Progenitor cell of endocrine pancreas (in vitro differentiated cells): ENCODE measurements at places on chromosomes 6 and 20. TPM values are rescaled to one million over a fixed set of nuclear protein-coding genes. Genes with fewer than 3 reads are reported as not detected.

Gene ARMH2
- total RNA-seq, result not detected in 2 replicates

Gene HLA-DOA
- total RNA-seq, result 4.1 and 5.6 TPM in 2 replicates

Gene RAB44
- total RNA-seq, result not detected in 2 replicates

Gene AGER
- total RNA-seq, result 28.5 and 29.9 TPM in 2 replicates

Gene SPEF1
- total RNA-seq, result 1.7 and 1.9 TPM in 2 replicates

DNA sequence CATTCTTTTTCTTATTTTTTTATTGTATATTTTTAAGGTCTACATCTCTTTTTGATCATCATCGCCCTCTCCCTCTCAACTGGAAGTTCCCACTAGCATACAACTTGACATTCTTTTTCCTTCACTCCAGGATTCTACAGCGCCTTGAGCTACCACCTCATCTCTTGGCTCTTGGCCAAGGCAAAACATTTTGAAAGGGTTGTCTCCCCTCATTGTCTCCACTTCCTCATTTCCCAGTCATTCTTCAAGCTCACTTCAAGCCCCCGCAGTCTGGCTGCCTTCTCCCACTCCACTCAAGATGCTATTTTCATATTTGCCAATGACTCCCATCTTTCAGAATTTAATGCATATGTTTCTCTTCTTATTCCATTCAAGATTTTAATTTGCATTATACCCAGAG lies 63.0 kb downstream of the OPN5 start:
- H3K27ac ChIP-seq, result no peak overlapping the region
- no peak for DNase-seq
- H3K4me3 ChIP-seq, result no peak overlapping the region
- no peaks in the 10 kb centered on the region for H3K4me1 ChIP-seq
- no peaks in the 10 kb centered on the region for H3K27me3 ChIP-seq
- H3K36me3 ChIP-seq, result no peaks in the 10 kb centered on the region

DNA sequence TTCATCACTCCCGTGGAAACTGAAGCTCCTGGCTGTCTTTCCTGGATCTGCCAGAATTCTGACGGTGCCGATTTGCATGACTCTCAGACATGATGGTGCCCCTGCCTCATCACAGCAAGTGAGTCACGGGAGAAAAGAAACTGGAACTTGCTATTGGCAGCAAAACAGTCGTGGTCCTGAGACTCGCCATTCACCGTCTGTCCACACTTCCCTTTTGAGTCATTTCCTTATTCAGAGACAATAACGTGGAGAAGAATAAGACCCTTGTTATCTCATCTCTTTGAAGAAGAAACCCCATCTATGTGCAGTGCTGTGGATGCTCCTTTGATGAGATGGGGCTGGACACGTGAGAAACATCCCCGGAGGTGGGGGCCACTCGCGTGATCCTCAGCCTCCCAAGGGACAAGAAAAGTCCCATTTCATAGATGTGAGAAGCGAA lies 4.2 kb downstream of the GPR31 start:
- H3K4me3 ChIP-seq, result no peak overlapping the region
- no peaks in the 10 kb centered on the region for H3K36me3 ChIP-seq
- no peak overlapping the region for H3K27ac ChIP-seq
- no peaks in the 10 kb centered on the region for H3K4me1 ChIP-seq
- DNase-seq, result no peak
- peaks cover 16% of the 10 kb centered on the region for H3K27me3 ChIP-seq

DNA sequence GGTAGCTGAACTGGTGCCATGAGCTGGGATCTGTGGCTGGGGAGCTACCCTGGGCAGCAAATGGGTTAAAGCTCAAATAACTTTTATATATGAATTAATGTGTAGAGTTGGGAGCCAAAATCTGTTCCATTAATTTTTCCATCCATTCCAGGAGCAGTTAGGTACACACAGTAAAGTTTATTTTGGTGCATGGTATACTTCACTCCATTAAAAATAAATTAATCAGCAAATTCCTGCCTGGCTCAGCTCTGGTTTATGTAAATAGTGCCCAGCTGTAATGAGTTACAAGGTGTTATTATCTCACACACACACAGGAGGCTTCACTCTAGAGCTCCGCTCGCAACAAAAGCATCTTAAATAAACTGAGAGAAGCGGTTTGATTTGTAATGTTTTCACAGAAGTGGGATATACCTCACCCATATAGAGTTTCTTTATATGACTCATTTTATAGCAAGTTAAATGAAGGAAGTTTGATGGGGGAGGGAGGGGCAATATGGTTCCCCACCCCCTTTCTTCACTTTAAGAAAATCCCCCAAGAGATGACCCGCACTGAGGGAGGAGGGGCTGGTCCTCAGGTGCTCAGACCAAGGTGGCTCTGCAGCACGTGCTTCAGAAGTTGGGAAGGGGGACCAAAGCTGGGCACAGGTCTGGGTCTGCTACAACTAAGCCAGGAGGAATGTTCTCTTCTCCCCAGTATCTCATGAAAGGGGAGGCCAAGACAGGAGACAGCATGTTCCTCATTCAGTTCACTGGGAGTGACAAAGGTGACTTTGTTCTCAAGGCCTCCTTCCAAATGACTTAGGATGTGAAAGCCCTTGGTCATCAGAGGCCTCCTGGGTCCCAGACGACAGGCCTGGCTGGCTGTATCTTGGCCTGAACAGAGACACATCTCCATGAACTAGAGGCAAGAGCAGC lies 10.5 kb upstream of the FAM83C start:
- peaks cover 13% of the 10 kb centered on the region for H3K27me3 ChIP-seq
- H3K4me3 ChIP-seq, result no peak overlapping the region
- no peaks in the 10 kb centered on the region for H3K36me3 ChIP-seq
- H3K27ac ChIP-seq, result peak overlapping the region; percentile 29
- peaks cover 17% of the 10 kb centered on the region for H3K4me1 ChIP-seq

GRCh38 chr20:57315083-57315975 lies 14.3 kb upstream of the SPO11 start:
- DNase-seq, result no peak
- no peak overlapping the region for H3K27ac ChIP-seq
- H3K36me3 ChIP-seq, result no peaks in the 10 kb centered on the region
- peaks cover 20% of the 10 kb centered on the region for H3K27me3 ChIP-seq
- no peaks in the 10 kb centered on the region for H3K4me1 ChIP-seq

DNA sequence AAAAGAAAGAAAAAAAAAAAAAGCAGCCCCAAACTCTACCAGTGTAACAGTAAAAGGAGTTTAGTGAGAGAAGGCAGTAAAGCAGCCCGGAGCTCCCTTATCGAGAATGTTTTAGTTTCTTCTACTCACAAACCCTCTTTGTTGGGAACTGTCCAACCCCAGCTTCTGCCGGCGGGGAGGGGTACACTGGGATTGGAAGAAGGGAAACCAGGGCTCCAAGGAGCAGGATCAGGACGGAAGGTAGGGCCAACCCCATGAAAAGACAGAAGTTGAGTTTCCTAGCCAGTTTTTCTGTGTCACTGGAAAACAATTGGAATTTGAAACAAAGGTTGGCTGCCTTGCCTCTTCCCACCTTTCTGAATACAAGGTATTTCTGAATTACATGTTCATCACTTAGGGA lies 66.0 kb downstream of the KIZ start:
- H3K4me3 ChIP-seq, result no peak overlapping the region
- peak overlapping the region; percentile 88 for H3K27ac ChIP-seq
- peaks cover 2% of the 10 kb centered on the region for H3K27me3 ChIP-seq
- no peak for DNase-seq
- H3K4me1 ChIP-seq, result peaks cover 32% of the 10 kb centered on the region
- peaks cover 3% of the 10 kb centered on the region for H3K36me3 ChIP-seq

DNA sequence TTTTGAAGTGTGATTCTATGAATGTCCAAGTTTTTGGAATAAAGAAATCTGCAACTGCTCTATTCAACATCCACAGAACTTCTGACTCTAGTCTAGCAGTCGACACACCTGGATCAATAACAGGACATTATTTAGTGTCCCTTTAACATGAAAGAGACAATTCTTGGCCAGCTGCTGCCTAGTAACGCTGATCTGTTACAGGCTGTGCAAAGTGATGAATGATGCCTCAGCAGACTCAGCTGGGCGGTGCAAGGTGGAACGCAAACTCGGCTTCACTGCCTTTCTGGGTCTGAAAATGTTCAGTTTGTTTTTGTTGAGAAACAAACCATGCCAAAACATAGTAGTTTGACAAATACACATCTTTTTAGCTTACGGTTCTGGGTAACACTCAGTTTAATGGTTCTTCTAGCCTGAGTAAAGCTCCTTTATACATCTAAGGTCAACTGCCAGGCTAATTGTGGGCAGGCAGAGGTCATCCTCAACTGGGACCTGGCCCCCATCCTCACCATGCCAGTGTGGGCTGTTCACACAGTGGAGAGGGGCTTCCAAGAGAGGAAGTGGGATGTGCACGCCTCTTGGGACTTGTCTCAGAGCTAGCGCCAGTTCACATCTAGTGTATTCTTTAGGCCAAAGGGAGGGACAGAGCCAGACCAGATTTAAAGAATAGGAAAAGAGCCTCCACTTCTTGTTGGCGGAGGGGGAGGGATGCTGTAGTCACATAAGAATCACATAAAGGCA lies 879.7 kb downstream of the QKI start:
- peaks cover 8% of the 10 kb centered on the region for H3K4me1 ChIP-seq
- no peaks in the 10 kb centered on the region for H3K36me3 ChIP-seq
- no peaks in the 10 kb centered on the region for H3K27me3 ChIP-seq
- H3K27ac ChIP-seq, result no peak overlapping the region
- no peak overlapping the region for H3K4me3 ChIP-seq
- no peak for DNase-seq

DNA sequence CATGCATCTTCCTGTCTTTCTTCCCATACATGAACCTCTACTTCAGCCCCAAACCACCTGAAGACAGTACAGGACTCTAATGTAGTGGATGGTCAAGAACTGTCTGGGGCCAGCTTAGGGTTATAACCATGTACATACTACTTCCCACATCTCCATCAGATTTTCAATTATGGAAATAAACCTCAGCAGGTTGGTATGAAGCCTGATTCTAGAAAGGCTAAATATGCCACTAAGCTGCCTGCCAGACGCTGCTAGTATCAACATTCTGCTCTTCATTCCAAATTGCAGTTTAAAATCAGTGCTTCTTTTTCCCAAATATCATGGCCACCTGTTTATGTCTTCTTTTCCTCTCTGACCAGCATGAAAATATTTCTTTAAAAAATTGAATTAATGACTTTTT lies 99.2 kb upstream of the ID4 start:
- no peak overlapping the region for H3K4me3 ChIP-seq
- DNase-seq, result no peak
- H3K4me1 ChIP-seq, result peaks cover 12% of the 10 kb centered on the region
- no peaks in the 10 kb centered on the region for H3K36me3 ChIP-seq

DNA sequence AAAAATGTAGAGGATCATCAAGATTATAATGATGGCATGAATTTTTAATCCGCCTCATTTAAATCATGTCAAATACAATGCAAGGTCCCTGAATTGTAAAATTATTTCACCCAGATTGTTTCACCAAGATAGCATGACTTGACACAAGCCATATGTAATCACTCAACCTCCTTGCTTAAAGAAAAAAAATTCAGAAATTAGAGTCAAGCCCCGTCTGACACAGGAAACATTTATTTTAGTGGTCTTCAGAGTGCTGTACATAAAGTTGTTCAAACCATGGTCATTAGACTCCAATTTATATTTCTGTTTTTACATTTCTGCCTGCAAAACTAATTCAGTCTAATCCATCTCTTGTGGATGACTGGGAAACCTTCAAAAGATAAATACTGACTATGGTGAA lies 200.2 kb downstream of the CBLN4 start:
- H3K36me3 ChIP-seq, result peaks cover 2% of the 10 kb centered on the region
- no peak for DNase-seq
- no peaks in the 10 kb centered on the region for H3K4me1 ChIP-seq
- no peaks in the 10 kb centered on the region for H3K27me3 ChIP-seq

GRCh38 chr20:15033891-15034290 lies 696.5 kb upstream of the FLRT3 start:
- peaks cover 9% of the 10 kb centered on the region for H3K27me3 ChIP-seq
- no peak overlapping the region for H3K27ac ChIP-seq
- H3K4me3 ChIP-seq, result no peak overlapping the region
- H3K4me1 ChIP-seq, result peaks cover 16% of the 10 kb centered on the region
- DNase-seq, result no peak
- no peaks in the 10 kb centered on the region for H3K36me3 ChIP-seq

DNA sequence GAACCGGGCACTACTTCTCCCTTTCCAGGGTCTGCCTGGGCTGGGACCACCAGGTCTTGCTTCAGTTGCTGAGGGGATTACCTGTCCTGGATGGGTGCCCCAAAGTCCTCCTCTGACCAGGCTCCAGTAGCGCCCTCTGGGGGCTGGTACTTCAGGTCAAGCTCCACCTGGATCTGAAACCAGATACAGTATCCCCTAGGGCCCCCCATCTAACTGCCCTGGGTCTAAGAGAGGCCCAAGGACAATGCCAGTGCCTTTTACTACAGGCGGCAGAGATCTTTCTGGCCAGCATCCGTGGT lies 11.2 kb upstream of the SPAG4 start:
- no peaks in the 10 kb centered on the region for H3K36me3 ChIP-seq
- peaks cover 57% of the 10 kb centered on the region for H3K27me3 ChIP-seq
- H3K27ac ChIP-seq, result no peak overlapping the region

DNA sequence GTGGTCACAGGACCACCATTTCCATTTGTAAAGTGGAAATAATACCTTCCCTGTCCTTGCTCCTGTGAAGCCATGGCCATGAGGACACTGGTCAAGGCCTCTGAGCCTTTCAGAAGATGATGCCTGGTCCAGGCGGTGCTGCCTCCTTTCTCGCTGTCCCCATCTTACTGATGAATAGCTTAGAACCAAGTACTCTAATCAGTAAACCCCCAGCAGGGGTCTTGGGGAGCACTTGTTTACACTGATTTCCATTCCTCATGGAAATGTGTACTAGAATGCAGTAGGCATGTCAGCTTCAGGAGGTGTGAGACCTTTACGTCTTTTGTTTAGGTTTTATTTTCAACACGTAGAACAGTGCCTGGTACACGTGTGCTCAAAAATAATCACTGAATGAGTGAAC lies 75.1 kb downstream of the DZANK1 start:
- H3K27me3 ChIP-seq, result no peaks in the 10 kb centered on the region
- no peak for DNase-seq
- no peak overlapping the region for H3K27ac ChIP-seq
- no peak overlapping the region for H3K4me3 ChIP-seq
- H3K36me3 ChIP-seq, result peaks cover 9% of the 10 kb centered on the region
- H3K4me1 ChIP-seq, result no peaks in the 10 kb centered on the region

DNA sequence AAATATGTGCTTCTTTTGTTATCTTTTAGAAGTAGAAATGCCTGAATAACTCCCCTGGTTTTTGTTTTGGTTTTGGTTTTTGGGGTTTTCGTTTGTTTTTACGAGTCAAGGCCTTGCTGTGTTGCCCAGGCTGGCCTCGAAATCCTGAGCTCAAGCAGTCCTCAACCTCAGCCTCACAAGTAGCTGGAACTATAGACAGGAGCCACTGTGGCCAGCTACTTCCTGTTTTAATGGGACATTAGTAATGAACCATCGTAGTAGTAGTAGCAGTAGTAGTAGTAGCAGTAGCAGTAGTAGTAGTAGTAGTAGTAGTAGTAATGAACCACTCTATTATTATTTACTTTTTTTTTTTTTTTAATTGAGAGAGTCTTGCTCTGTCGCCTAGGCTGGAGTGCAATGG lies 66.0 kb downstream of the UBR2 start:
- H3K36me3 ChIP-seq, result peaks cover 23% of the 10 kb centered on the region
- peaks cover 4% of the 10 kb centered on the region for H3K4me1 ChIP-seq
- DNase-seq, result no peak
- H3K27ac ChIP-seq, result no peak overlapping the region
- H3K27me3 ChIP-seq, result no peaks in the 10 kb centered on the region

- no peak overlapping the region for H3K27ac ChIP-seq
- no peak overlapping the region for H3K4me3 ChIP-seq
- peaks cover 2% of the 10 kb centered on the region for H3K36me3 ChIP-seq
- H3K4me1 ChIP-seq, result no peaks in the 10 kb centered on the region
Measured at GRCh38 chr20:48783533-48784272, 44.1 kb downstream of the PREX1 start.

GRCh38 chr20:44483112-44483511 lies 7.4 kb downstream of the TTPAL start:
- no peak for DNase-seq
- H3K27me3 ChIP-seq, result no peaks in the 10 kb centered on the region
- no peak overlapping the region for H3K4me3 ChIP-seq
